GM06990 (cell line): ENCODE measurements at places on chromosomes 5 and 9.

DNA sequence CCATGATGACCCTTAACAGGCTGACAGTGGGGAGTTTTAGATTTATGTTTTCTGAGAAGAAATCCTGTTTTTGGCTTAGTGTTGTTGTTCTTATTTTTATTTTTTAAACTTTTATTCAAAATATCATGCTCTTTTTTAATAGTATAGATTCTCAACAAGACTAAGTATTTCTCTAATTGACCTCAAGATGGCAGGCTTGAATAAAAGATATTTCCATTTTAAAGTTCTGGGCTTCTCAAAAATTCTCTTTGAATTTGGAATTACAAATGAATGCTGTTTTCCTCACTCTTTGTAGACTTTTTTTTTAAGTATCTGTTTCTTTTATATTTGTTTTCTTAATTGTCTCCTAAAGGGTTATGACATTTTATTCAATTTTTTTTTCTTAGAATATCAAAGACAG lies 50.0 kb upstream of the SH3GL2 start:
- no peak for DNase-seq

DNA sequence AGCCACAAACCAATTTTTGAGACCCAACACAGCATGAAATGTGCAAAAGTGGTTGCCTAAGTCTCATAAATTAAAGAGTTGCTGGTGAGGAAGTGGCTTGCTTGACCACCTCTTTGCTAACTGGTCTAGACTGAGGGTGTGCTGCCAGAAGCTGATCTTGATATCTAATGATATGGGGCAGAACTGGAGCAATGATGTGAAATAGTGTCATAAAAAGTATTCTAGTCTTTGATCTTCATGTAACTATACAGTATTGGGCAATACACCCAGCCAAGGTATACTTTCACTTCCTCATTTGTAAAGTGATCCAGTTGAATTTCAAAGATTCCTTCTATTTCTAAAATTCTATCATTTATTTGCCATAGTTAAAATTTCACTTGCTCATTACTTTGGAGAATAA lies 5.9 kb upstream of the YTHDC2 start:
- no peak for DNase-seq

GRCh38 chr9:13377171-13377925 lies 97.9 kb upstream of the MPDZ start:
- no peak for DNase-seq

- DNase-seq, result no peak
These were observed 89.3 kb upstream of the IL12B start for GRCh38 chr5:159419576-159419975.

GRCh38 chr5:78377056-78377717 lies 16.8 kb downstream of the SCAMP1 start:
- DNase-seq, result no peak

DNA sequence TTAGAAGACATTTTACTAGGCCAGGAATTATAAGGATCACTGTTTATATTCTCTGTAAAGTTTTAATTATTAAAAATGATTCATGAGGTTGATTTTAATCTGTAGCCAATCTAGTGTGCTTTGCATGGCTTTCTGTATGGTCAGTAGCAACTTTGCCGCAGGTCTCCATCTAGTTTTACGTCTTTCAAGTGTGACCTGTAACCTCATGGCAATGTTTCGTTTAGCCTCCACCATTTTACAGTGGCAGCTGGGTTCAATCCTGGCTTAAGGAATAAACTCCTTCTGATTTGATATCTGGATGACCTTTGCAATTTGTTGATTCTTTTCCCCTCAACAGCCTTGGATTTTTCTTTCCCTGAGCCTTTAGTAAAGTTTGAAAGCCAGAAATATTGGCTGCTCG lies 434.5 kb upstream of the CDH9 start:
- DNase-seq, result no peak

GRCh38 chr5:179112469-179113142 lies 52.4 kb downstream of the ZNF354C start:
- DNase-seq, result no peak

DNA sequence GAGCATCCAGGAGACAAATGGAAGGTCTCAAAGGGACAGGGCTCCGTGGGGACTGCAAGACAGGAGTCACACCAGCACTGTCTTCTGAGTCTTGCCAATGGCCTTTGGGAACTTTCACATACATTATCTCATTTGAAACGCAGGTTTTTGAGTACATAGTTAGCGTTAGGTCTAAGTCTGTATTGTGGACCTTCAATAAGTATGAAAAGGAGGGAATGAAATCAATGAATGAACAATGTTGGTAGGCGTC lies 442 bp upstream of the DCTN4 start:
- no peak for DNase-seq

DNA sequence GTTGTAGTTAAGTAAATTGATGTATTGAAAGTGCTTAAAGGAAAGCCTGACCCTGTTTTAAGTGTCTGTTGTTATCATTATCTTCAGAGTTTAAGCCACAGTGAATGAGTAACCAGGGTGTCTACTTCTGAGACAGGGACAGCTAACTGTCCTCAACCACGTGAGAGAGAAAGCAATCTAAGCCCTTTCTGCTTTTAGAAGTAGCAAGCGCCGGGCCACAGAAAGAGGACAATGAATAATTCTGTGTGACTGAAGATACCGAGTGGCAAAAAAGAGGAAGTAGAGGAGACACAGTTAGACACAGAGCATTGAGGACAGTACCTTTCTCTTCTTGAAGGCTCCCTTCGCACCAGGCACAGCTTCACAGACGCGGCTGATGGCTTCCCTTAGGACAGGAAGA lies 86.3 kb downstream of the S1PR3 start:
- DNase-seq, result no peak

GRCh38 chr5:1490376-1490775 lies 33.4 kb downstream of the LPCAT1 start:
- DNase-seq, result peak; percentile 69
